HuH-7.5 (cell line): ENCODE measurements at places on chromosomes 13 and 19.

DNA sequence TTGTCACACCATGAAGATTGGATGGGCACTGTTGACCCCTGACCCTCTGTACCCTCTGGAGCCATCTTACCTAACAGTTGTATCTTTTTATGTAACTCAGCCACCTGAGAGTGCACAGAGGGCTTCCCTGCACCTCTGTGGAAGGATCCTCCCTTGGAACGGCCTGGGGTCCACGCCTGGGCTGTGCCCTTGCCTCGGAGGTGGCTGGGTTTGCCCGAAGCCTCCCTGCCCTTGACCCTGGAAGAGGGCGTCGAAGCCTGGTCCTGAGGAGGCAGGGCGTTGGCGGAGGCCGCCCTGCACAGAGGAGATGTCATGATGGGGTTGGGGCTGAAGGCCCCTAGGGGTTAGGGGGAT, 241 bp downstream of the ODAD3 start:
- DNase-seq, result no peak

DNA sequence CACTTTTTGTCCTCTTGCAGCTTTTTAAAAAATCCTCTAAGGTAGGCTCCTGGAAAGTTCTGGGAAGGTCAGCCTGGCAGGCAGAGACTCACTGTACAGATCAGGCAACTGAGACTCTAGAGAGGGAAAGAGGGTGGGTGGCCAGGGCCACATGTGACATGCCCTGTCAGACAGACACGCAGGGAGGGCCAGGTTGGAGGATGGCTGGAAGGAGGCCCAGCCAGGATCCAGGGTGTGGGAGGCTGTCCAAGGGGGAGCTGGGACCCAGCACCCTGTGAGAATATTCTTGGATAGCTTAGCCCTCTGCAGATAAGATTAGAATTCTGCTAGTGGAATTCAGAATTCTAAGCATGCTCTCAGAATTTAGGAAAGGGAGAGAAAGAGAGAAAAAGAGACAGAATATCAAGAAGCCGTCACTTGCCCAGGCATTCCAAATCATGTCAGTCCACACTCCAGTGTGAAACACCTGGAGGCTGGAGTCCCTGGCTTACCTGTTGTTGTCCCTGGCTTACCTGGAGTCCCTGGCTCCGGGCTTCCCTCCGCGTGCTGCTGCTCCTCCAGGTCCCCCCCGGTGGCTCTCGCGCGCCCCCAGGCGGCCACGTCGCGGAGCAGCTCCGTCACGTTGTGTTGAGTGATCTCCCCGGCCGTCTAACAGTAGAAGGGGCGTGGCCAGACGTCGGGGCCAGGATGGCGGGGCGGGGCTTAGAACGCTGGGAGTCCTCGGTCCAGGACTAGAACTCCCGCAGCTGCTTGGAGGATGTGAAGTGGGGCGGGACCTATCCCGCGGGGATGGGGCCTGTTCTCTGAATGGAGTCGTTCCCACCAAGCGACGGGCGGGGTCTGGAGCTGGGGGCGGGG, 2.8 kb upstream of the TNNI3 start:
- peak; percentile 99 for DNase-seq

GRCh38 chr19:41646589-41647204, 19.8 kb upstream of the CEACAM4 start:
- DNase-seq, result no peak

GRCh38 chr13:27354379-27354778, 70.0 kb upstream of the GTF3A start:
- no peak for DNase-seq

DNA sequence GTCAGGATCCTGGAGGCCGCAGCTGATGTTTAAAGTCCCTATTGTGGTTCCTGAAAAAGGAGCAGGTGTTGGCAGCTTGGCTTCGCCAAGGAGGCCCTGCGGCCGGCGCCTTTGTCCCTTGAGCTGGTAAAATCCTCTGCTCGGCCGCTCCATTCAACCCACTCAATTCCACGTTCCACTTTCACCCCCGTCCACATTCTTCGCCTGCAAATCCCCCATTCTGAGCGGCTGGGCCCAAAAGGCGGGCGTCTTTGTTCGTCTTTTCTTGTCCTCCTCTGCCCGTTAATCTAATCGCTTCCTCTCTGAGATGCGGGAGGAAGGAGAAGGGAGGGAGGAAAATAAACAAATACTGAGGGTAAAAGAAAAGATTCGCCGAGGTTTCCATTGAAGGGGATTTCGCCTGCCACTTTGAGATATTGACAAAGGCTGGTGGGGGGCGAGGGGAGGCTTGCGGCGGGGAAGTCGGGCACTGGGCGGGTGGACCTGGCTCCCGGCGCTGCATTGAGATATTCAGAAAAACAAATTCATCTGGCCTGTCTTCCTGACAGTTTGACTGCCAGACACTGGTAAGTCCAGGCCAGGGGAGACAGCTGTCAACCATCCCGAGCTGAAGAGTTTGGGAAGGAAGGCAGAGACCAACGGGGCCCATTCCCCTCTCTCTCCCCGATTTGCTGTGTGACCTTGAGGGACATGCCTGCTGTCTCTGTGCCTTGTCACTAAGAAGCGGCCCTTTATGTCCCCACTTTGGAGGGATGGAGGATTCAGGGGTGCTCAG, 37.6 kb downstream of the ZNRF4 start:
- no peak for DNase-seq
